ENCODE measurements at places on chromosomes 1 and 21.

GRCh38 chr1:25906644-25907300, 553 bp upstream of the STMN1 start:
- peak; percentile 15 for DNase-seq

- no peak for DNase-seq
Observed at GRCh38 chr1:83029050-83029449, 969.9 kb downstream of the TTLL7 start.

DNA sequence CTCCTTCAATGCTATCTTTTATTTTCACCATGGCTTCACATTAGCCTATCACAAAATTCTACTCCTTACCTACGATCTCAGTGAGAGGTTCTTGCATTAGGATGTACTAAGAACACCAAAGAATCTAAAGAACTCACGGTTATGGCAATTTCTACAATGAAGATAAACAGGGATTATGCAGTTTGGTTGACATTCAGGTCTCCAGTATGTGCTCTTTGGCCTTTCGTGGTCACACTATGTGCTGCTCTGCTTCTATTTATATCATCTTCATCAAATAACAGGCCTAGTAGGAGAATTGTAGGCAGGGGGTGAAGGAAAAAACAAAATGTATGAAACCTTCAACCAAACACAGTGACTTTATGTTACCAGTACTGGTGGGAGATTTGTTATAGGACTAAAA, 194.0 kb upstream of the SAMSN1 start:
- no peak for DNase-seq

GRCh38 chr1:56803561-56804156, 15.5 kb downstream of the FYB2 start:
- no peak for DNase-seq
